ENCODE measurements at places on chromosomes 12 and 14.

DNA sequence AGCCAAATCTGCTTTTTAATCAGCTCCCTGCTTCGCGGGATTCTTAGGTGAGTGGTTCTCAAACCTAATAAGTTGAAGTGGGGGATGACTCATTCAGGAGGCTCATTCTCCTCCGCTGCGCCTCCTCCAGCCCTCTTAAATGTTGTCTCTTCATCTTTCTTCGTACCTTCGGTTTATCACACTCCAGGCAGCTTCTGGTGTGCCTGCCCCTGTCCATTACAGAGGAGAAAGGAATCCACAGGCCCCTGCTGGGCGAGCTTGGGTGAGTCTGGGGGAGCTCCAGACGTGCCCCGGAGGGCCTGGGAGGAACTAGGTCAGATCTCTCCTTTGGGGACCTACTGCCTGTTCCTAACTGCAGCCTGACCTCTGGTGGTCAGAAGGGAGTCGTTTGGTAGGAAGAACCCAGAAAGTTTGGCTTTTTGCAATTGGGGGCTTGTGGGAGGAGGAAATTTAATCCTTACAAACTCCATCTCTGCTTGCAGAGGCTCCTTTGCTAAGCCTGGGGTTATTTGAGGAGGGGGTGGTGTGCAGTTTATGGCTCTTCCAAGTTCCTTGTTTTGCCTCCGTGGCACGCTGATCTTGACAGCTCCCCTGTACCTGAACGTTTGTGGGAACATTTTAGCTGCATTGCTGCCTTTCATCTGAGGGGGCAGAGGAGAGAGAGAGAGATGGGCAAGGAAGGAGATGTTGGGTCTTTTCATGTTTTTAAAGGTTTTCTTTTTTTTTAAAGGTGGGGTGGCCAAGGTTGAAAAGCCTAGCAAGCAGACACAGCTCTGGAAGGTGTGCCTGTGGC, 84.1 kb upstream of the GNG2 start:
- peak; percentile 63 for DNase-seq

- no peak for DNase-seq
Measured at GRCh38 chr14:90844321-90844720, 28.1 kb upstream of the TTC7B start.

GRCh38 chr12:114779186-114779585, 95.2 kb upstream of the TBX3 start:
- no peak for DNase-seq

DNA sequence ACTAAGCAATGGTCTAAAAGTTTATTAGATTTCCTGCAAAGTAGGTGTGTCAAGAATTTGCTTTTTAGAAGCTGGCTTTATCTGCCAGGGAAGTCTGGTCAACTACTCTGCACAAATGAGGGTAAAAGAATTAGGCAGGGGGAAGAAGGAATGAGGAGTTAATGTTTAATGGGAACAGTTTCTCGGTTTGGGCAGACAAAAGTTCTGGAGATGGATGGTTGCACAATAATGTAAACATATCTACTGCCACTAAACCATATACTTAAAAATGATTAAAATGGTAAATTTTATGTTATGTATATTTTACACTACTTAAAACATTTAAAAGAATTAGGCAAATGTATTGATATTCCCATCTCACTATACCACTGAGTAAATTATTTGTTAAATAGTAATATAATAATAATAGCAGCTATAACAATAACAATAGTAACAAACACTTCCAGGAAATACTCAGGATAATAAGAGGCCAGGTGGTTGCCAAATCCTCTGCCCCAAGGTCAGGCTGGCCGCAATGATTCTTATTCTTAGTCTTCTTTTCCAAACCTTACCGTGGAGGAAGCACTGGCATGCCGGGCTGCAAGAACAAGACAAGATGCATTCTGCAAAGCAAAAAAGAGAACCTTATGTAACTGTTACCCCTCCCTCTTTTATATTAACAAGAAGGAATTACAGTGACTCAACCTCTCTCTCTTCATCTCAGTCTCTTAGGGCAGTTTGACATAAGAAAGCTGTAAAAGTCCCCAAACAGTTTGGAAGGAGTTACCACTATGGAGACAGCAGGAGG, 13.9 kb downstream of the CS start:
- DNase-seq = no peak

- DNase-seq = no peak
Measured at GRCh38 chr12:113221997-113222729, 899 bp downstream of the TPCN1 start.

DNA sequence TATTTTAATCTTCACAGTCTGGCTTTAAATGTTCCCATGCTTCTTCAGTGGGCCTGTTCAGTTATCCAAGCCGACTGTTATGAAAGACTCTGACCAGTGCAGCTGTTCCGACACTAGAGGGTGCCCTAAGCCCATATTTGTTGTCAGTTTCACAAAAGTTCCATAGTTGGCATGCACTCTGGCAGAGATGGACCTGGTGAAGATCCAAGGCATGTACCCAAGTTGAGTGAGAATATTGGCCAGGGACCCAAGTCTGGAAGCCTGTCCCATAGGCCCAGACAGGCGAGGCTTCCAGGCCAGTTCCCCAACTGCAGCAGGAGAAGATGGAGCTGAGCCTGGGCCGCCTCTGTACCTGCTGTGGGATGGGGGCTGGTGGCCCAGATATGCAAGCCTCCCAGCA, 27.4 kb upstream of the GUCY2C start:
- no peak for DNase-seq

DNA sequence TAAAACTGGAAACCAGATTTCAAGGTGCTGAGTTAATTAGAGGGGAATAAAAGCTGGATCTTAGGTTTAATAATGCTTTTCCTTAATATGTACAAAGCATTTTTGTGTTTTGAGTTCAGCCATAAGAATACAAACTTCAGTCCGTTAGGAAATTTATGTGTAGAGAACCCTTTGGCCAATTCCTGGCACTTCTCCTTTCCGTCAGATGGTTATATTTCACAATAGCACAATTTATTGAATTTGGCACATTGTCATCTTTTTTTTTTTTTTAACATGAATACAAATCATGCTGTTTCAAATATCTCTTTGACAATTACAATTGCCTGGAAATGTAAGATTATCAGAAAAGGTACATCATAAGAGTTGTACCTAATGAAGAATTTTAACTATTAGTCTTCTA, 56.2 kb upstream of the DDHD1 start:
- DNase-seq = no peak

GRCh38 chr14:22070119-22070982, 396.7 kb upstream of the OR4E1 start:
- no peak for DNase-seq

GRCh38 chr12:67750513-67751183, 102.1 kb downstream of the DYRK2 start:
- DNase-seq = no peak

GRCh38 chr12:27552235-27552634, 28.2 kb downstream of the PPFIBP1 start:
- DNase-seq = no peak

DNA sequence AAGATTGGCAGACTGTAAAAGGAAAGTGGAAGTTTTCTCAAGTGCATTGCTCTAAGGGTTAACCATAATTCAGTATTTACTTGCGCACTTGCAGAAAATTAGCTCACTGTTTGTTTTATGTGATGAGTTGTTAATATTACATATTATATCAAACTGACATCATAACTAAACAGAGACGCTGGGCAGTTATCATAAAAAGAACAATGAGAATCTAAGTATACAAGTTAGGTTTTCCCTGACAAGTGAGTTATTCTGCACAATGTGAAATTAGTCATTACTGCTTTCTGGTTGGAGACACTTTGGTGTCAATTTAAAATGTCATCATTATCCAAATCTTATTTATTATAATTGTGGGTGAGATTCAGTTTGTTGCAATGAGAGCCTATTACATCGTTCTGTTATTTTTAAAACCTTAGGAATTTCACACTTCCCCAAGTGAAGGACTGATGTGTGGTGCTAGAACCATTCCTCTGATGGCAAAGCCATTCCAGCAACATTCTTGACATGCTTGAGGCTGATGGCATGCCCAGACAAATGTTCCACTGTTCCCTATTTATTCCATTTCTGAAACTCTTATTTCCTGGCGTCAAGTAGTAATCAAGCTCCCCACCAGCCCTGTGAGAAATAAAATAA, 90.1 kb upstream of the FLRT2 start:
- DNase-seq = no peak

DNA sequence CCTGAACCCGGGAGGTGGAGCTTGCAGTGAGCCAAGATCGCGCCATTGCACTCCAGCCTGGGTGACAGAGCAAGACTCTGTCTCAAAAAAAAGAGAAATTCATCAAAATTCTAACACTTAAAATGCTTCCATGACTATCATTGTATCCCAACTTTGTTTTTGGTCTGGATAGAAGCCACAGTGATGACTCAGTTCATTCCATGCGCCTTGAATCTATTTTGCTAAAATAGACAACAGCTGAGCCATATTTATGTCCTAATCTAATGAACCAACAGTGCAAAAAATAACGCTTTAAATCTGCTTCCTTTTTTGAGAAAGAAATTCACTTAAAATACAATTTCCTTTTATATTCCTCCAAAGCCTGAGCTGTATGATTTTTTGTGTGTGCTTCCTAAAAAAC, 23.2 kb upstream of the BICD1 start:
- no peak for DNase-seq

DNA sequence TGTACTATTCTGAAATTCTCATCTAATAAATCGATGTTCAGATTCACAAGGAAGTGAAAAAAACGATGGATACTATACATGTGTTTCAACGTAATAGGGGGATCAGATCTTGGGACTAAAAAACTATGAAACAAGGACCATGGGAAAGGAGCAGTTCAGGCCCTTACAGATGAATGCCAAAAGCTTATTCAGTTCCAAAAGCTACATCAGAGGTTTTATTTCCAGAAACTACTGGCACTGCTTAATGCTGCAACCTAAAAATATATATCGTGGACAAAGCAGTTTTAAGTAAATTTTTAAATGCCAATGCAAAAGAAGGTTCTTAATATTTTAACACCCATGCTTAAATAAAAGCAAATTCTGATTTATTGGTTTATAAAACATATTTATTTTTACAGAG, 38.5 kb downstream of the LRIG3 start:
- no peak for DNase-seq

GRCh38 chr12:104049903-104050356, at the start of gene GLT8D2:
TSS of gene GLT8D2 (minus strand) at chr12:104050187. CDS start at chr12:104019648, 30,539 bp downstream.
- DNase-seq = no peak

- DNase-seq = no peak
Measured at GRCh38 chr12:130367523-130367922, 29.8 kb downstream of the PIWIL1 start.

- DNase-seq = no peak
Measured at GRCh38 chr14:106694638-106695393, 1168.4 kb downstream of the TMEM121 start.

- DNase-seq = no peak
Measured at GRCh38 chr14:51518280-51518679, 133.4 kb upstream of the FRMD6 start.

DNA sequence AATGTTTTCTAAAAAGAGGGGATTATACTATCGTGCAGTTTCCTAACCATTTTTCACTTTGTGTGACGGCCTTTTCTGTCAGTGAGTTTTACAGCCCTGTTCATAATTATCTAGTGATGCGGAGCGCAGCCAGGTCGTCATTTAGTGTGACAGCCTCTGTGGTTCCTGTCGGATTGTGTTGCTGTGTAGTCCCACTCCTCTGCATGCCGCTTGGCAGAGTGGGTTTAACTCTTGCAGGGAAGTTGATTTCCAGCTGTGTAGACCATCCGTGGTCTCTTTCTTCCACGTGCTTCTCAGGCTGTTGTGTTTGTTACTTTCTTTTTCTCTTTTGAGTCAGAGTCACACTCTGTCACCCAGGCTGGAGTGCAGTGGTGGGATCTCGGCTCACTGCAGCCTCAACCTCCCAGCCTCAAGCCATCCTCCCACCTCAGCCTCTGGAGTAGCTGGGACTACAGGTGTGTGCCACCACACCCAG, 8.6 kb downstream of the RAN start:
- no peak for DNase-seq

DNA sequence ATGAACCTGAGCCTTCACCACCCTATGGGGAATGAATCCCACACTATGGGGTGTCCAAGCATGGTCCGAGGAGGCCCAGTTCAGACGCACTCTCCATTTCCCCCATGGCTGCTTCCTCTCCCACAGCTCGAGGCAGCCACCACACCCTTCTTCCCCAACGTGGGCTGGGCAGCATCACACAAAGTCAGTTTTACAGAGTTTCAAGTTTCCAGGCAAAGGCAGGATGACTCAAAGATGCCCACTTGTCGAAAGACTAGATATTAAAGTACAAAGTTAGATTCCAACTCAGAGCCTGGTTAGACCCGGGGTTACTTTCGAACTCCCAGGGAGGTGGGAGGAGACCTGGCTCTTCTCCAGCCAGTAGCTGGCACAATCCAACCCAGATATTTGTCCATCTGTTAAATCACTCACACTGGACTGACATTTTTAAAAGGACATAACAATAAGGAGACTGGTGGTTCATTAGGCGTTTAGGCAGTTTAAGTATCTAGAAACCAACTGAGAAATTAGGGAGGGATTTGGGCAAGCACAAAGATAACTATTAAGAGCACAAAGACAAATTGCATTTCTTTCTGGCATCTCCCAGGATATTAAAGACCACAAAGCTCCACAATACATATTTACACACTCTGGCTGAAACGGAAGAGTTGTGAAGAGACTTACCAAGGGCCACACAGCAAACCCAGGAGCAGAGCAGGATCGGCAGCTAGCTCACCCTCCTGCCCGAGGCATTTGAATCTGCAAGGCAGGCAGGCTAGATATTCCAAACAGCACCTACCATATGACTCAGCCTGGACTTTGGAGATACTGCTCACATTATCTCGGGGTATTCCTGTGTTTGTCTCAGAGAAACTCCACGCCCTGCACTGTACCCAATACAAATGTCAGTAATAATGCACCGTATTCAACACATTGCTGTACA, 34.8 kb downstream of the TMCC3 start:
- no peak for DNase-seq

DNA sequence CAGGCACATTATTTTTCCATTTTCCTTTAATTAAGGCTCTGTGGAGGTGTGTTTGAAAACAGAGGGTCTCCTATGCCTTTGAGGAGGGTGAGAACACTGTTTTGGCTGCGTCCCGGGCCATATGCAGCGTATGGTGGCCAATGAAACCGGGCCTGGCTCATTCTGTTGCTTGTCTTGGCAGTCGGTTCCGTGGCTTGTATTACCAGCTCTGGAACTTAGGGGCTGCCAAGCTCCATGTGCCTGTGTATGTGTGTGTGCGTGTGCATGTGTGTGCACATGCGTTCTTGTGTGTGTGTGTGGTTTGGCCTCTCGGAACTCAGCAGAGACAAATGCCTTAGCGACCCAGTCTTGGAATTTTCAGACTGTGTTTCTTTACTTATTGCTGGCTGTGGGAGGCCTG, 2.7 kb downstream of the JDP2 start:
- no peak for DNase-seq

GRCh38 chr12:27711317-27711682, 668 bp downstream of the MRPS35 start:
- no peak for DNase-seq
